ENCODE measurements at places on chromosomes 16 and 17.
A peak's percentile ranks its signal among the peaks of the same experiment; 100 is the strongest.

GRCh38 chr17:34314279-34314678, 5.0 kb upstream of the CCL8 start:
- peak; percentile 55 for DNase-seq

DNA sequence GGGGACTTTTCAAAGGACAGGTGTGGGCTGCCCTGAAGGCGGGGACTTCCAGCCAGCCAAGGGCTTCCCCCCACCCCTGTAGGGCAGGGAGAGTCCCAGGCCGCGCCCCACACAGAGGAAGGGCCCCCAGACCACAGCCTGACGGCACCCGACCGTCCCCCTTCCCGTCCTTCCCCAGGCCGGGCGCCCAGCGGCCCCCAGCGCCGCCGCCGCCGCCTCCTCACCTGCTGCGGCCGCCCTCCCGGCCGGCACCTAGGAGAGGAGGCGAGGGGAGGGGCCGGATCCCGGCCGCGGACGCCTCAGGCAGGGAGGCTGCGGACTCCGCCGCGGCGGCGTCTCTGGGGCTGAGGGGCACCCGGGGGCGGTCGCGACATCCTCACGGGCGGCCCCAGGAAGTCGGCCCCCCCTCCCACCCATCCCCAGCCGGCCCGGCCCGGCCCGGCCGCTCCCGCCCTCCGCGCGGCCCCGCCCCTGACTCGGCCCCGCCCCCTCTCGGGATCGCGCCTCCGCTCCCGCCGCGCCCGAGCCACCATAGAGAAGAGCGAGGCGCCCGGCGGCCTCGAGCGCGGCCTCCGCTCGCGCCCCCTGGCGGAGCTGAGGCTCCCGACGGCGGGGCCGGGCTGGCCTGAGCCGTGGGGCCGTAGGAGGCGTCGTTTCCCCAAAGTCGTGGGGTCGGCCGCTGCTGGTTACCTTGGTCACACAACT, 25.5 kb upstream of the RFFL start:
- DNase-seq = peak; percentile 90

DNA sequence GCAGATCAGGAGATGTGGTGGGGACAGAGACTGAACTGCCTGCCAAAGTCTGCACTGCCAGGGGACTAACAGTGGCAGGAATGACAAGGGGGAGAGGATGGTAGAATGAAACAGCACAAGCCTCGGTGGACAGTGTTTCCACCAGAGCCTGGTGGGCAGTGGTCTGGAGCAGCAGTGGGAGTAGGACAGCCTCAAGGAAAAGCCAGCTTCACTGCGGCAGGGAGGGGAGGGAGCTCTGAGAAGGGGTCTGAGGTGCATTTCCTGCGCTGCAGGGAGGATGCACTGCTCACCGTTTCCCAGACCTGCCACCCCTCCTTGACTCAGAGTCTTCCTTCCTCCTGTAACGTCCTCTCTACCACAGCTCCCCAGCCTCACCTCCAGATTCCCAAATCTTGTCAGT, 33.8 kb downstream of the MARCHF10 start:
- DNase-seq = no peak

GRCh38 chr17:4938069-4938491, 1.8 kb downstream of the SLC25A11 start:
- no peak for DNase-seq

DNA sequence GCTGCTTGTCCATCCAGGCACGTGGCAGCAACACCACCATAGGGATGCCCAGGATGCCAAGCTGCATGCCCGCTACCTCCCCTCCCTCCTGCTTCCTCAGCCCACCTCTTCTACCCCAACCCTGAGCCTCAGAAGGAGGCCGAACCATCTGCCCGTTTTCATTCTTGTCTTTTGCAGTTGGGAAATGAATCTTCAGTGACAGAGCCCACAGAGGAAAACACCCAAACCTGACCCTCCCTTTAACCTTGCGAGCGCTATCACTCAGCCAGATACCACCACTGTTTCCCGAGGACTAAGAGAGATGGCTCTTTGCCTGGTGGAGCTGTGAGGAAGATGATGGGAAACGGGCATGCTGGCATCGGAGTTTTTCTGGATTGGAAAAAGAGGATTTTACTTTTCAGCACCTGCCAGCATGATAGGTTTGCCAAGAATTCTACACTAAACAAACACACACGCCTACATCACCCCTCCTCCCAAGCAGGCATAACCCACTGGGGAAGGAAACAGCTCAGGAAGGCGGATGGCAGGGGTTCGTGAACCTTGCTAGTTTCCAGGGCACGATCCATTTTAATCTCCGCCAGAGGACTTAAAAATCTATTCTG, 457.4 kb downstream of the SLC39A11 start:
- DNase-seq = no peak

DNA sequence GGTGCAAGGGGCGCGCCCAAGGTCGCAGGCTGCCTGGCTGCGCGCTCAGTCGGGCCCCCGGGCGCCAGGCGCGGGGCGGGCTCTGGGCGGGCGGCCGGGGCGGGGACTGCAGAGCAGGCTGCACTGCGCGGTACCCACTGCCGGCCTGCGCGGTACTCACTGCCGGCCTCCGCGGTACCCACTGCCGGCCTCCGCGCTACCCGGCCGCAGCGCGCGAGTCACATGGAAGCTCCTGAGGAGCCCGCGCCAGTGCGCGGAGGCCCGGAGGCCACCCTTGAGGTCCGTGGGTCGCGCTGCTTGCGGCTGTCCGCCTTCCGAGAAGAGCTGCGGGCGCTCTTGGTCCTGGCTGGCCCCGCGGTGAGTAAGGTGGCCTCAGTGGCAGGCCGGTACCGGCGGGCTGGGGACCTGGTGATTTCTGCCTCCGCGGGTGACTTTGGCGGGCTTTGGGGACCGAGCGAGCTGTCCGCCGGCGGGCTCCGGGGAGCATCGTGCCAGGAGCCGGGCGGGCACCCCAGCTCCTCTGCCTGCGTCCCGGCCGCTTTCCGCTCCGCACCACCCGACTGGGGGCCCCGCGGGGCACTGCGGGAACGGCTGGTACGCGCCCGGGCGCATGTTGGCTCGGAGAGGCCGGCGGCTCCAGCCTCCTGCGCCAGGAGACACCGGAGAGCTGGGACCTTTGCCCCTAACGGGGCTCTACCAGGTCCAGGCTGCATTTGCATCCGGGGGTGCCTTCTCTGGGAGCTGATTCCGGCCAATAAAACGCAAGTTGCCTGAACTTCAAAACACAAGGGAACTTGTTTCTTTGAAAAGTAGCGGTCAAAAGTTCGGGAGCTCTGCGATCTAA, at the start of gene SLC47A1:
Gene SLC47A1 (plus strand): TSS at position 137 of the 844 bp plus-strand sequence. CDS start 86 bp downstream, at position 223.
- peak; percentile 50 for DNase-seq

DNA sequence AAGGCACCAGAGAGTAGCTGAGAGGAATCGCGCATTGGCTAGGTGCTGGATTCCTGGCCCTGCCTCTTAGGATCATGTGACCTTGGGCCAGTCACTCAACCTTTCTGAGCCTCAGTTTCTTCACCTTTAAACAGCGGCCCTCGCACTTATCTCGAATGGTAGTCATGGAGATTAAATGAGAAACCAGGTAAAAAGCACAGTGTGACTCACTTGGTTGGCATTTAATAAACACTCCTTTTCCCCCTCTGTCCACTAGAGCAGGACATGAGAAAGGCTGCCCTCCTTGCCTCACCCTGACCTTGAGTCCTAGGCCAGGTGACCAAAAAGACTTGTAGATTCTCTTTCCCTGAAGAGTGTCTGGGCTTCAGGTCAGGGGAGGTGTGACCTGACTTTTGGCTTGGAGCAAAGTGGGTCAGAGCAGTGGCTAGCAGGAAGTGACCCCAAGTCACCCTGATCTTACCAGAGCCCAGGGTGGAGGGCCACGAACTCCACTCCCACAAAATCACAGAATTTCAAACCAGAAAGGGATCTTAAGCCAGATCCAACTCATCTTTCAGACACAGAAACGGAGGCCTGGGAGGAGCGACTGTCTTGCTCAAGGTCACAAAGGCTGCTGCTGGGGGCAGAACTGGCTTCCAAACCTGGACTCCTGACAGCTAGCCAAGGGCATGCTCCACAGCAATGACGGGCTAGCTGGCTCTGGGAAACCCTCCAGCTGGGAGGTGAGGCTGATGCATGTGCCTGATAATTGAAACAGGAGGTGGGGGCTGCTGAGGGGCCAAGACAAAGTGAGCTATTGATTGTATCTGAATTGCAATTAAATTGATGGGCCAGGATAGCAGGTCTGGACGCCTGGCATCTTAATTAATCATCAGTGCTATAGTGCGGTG, 65.2 kb downstream of the PIPOX start:
- DNase-seq = no peak

DNA sequence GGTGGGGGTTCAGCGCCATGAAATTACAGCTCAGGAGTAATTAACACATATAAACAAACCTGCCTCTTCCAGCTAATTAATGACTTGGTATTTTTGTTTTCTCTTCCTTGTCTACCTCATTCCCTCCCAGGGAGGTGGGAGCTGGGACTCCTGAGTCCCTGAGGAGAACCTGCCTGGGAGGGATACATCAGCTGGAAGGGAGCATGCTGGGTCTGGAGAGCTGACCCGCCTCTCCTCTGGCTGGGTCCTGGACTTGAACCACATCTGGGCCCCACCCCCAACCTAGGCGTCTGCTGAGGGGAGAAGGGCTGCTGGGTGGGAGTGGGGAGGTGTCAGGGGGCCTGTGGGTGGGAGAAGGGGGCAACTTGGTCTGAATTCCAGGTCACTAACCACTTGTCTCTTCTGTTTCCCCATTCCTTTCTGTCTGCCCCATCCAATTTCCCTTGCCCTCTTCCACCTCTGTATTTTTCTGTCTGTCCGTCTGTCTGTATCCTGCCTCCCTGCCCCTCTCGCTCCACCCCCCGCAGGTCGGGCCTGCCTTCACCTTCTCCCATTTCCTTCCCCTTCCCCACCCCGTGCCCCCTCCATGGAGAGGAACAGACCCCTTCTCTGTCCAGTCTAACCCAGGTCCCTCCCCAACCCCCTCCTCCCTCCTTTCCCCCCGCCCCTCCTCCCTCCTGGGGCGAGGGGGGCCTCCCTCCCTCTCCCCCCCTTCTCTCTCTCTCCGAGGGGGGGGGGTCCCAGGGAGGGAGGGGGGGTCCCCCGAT, at the start of gene NLGN2:
Gene NLGN2 (plus strand): TSS at position 361 of the 767 bp plus-strand sequence. CDS start 411 bp downstream, outside the sequence.
- no peak for DNase-seq

DNA sequence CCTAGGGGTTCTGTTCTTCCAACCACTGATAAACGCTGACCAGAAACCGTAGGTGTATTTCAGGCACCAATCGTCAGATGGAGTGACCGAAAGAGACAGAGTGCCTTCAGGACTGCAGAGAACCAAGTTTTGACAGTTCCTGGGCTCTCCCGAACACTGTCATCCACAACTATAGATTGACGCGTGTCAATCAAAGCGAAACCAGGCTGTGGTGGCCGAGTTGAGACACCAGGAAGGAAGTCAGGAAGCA, 11.9 kb upstream of the AURKB start:
- no peak for DNase-seq

DNA sequence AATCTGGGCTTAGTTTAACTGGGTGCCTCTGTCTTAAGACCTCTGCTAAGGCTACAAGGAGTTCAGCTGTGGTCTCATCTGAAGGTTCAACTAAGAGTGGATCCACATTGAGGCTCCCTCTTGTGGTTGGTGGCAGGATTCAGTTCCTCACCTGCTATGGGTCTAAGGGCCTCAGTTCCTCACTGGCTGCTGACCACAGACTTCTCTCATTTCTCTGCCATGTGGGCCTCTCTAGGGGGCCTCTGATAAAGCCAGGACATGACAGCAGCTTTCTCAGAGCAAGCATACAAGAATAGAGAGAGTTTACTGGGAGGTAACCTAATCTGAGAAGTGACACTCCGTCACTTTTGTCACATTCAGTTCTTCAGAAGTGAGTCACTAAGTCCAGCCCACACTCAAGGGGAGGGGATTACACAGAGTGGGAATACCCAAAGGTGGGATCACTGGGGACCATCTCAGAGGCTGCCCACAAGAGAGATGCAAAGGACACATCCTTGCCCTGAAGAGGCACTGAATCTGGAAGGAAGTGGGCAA, 19.2 kb upstream of the ABAT start:
- peak; percentile 38 for DNase-seq

DNA sequence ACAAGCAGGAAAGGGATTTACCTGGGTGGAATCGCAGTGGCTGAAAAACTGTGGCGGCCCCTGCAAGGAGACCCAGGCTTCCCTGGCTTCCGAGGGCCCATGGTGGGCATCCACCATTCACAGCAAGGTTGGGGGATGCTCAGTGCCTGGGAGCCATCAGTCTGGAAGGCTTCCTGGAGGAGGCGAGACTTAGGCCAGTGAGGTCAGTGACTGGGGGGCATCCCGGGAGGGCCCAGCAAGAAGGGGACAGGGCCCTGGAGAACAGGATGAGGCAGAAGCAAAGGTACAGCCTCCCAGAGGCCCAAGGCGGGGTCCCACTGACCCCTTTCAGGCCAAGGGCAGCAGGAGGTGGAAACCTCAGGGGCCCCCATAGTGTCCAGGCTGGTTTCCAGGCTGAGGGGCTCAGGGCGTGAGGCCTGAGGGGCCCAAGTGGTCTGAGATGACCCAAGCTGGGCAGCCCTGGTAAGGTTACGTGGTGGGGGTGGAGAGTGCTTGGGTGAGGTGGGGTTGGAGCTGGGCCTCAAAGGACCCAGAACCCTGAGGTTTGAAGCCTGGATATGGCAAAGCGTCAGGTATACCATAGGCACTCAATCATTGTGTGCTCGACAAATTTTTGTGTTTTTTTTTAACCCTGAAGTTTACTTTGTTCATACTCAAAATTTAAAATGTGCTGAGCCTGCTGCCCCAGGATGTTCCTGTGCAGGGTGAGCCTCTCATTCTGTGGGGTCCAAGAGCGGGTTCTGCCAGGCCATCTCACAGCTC, 15.8 kb upstream of the SRRM2 start:
- DNase-seq = no peak

DNA sequence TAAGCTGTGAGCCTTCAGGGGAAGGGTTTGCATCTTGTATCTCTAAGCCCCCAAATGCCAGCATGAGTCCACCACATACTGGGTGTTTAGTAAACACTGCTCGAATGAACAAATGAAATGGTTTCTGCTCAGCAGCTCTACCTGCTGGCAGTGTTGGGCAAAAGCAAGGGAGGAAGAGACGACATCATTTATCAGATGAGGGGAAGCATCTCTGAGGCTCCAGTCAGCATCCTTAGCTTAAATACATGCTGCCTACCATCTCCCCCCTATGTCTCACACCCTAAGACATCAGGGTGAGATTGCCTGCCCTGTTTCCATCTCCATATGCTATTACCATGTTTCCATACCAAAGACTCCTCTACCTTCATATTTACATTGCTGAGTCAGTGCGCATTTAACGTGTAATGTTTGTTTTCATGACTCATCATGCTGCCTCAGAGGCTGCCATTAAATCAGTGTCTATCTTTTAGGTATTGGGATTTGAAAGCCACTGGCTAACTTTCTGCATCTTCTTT, 379.8 kb downstream of the UTP18 start:
- DNase-seq = no peak

DNA sequence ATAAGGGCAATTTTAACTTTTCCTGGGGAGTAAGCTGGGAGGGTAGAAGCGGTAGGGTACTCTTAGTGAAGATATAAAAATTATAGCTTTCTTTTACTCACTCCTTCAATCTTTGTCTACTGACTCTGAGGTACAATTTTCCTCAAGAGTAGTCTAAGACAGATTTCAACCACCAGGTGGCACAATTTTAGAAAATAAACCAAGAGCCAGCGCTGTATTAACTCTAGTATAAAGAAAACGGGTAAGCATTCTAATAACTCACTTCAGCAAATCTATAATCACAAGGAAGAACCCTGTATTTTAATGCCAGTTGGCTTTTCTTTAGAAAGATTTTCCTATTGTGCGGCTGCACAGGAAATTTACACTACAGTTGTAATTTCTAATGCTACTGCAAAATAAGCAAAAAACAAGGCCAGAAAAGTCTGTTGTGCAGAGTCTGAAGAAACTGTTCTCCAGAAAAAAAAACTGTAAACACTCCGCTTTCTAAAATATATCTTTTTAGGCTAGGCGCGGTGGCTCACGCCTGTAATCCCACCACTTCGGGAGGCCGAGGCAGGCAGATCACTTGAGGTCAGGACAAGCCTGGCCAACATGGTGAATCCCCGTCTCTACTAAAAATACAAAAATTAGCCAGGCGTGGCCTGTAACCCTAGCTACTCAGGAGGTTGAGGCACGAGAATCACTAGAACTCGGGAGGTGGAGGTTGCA, 1.9 kb downstream of the CMC2 start:
- peak; percentile 40 for DNase-seq
